CMK (cell line): ENCODE measurements at places on chromosomes 2 and 18.

- DNase-seq: no peak
Observed at GRCh38 chr2:151032741-151033191, 228.9 kb downstream of the RBM43 start.

DNA sequence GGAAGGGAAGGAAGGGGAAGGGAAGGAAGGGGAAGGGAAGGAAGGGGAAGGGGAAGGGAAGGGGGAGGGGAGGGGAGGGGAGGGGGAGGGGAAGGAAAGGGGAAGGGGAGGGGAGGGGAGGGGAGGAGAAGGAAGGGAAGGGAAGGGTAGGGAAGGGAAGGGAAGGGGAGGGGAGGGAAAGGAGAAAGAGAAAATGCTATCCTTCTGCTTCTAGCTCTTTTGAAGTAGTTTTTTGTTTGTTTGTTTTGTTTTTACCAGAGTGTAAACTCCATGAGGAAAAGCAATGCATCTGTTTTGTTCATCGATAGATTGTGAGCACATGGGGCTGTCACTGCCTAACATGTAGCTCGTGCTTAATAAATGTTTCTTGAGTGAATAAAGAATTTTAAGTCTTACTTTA, 1592.7 kb upstream of the ACVR2A start:
- no peak for DNase-seq

DNA sequence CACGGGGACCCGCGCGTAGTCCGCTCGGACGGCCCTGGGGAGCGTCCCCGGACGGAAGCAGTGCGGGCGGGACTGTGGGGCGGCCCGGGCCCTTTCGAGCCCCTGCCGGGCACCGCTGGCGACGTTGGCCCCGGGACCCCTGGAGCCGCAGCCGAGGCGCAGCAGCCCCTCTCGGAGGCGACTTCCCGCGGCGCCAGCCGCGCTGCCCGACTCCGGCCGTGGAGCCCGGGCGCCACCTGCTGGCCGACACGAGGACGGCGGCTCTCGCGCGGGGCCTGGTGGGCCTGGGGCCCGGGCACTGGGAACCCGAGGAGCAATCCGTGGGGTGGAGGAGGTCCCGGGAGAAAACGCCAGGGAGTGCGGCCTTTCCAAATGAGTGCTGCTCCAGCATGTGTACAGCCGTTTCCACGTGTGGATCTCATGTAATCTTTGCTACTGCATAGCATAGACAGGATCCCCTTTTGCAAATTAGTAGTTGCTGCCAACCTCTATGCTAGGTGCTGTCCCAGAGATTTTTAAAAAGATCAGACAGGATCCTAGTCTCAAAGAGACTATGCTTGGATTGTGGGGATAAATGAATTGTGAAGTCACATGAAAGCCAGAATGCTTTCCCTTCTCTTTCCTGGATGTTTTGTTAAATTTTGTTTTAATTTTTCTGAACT, 4.0 kb downstream of the ID2 start:
- no peak for DNase-seq

DNA sequence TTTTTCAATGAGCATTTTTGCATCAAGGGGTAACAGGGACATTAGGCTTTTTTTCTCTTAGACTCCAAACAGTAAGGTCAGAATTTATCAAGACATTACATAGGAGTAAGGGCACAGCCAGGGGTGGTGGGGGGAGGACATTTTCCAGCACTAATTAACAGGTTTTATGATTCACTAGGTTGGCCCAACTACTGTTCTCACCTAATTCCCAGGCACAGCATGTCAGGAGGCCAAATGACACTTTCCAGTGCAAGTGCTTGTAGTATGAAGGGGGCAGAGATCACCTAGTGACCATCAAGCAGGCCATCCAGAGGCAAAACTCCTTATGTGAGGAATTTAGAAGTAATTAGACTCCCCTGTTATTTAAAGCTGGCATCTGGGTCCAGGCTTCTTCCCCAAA, 3.9 kb upstream of the MBD2 start:
- no peak for DNase-seq

DNA sequence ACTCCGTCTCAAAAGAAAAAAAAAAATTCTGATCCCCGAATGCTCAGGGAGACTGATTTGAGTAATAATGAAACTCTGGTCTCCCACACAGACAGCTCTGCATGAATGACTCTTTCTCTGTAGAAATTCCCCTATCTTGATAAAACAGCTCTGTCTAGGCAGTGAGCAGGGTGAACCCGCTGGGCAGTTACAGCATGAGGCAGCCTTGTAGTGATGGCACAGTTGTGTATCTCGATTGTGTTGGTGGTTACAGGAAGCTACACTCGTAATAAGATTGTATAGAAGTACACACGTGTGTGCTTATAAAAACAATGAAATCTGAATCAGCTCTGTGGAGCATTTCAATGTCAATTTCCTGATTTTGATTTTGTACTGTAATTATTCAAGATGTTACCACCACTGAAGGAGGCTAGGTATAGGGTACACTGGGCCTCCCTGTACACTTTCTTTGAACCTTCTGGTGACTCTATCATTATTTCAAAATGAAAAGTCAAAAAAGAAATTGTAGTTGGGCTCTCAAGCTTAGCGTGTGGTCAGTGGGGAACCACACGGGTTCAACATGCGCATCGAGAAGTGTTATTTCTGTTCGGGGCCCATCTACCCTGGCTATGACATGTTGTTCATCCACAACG, 34.9 kb upstream of the ATP8B1 start:
- no peak for DNase-seq

- no peak for DNase-seq
Observed at GRCh38 chr18:10946058-10946457, 203.3 kb downstream of the PIEZO2 start.

DNA sequence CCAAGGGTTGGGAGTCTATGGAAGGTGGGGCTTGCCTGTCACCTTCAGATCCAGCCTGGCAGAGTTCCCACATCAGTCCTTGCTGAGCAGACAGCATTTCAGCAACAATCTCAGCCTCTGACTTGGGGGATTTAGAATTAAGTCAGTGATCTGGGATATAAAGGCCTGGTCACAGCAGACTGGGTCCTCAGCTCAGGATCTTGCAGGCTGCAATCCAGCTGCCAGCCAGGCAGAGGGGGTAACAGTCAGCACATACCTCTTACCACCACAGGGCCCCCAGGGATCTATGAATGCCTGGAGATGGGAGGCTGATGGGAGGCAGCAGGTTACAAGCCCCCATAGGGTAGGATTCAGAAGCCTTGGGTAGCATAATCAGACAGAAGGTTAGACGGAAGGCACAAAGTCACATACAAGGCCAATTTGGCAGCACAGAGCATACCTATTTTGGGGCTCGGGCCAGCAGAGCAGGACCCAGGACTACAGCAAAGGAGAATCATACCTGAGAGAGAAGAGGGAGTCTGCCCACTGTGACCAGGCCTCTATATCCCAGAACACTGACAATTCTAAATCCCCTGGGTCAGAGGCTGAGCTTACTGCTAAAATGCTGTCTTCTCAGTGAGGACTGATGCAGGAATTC, 163.5 kb downstream of the MTCL1 start:
- no peak for DNase-seq

- no peak for DNase-seq
Observed at GRCh38 chr18:3075491-3075890, 62.5 kb upstream of the LPIN2 start.

- no peak for DNase-seq
Observed at GRCh38 chr2:169118060-169118459, 48.7 kb downstream of the DHRS9 start.

- no peak for DNase-seq
Observed at GRCh38 chr2:54966837-54967236, 83.4 kb downstream of the RTN4 start.

- no peak for DNase-seq
Observed at GRCh38 chr2:159297042-159297707, 10.7 kb upstream of the WDSUB1 start.

DNA sequence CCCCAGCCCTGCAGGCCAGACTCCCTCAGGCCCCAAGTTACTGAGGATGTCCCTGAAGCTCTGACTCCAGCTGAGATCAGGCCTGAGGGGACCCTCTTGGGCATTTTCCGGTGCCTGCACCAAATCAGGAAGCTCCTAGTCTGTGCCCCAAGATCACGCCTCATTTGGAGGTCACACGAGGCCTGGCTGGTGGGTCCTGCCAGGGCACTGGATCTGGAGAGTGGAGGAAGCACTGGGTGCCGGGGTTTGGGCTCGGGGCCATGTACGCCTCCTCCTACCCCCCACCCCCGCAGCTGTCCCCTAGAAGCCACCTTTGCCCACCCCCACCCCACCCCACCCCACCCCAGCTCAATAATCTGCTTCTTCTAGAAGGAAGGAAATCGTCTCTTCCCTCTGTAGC, 16.2 kb downstream of the SH2D6 start:
- DNase-seq: no peak

GRCh38 chr18:63949068-63949737, at the start of gene HMSD:
HMSD (plus strand) TSS chr18:63949301; CDS start chr18:63953456, 4,155 bp downstream.
- DNase-seq: no peak

DNA sequence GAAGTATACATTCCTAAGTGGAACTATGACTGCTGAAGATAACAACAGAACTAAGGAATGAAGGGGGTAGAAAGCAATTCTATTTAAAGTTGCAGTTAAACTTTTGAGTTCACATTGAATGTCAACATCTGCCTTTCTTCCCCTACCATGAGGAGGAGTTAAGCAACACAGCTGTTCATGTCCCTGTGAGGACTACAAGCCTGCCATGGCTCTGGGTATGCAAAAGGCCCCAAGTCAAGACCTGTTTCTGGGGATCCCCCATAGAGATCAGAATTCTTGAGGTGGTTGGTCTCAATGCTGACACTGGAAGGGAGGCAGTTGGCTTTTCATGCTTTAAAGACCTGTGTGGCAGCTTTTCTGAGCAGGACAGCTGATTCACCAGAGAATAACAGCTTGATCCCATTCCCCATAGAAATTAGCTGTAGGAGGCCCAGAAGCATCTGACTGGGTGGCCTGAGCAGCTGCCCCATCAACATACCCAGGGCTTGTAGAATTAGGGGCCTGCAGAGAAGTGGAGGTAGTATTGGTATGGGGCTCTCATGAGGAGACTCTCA, 131.0 kb downstream of the SETBP1 start:
- no peak for DNase-seq

- DNase-seq: no peak
Observed at GRCh38 chr18:9786631-9787030, 78.5 kb downstream of the RAB31 start.

GRCh38 chr2:105437708-105438103, 38.9 kb upstream of the FHL2 start:
- DNase-seq: no peak

- DNase-seq: peak; percentile 45
Observed at GRCh38 chr2:205024822-205025518, 479.7 kb downstream of the PARD3B start.

- no peak for DNase-seq
Observed at GRCh38 chr2:42474765-42475454, 18.9 kb downstream of the KCNG3 start.

GRCh38 chr18:58882044-58882443, 17.4 kb downstream of the ZNF532 start:
- no peak for DNase-seq

GRCh38 chr2:85462322-85462721, 43.8 kb downstream of the SH2D6 start:
- DNase-seq: no peak

- DNase-seq: no peak
Observed at GRCh38 chr2:200482194-200482593, 27.7 kb downstream of the KCTD18 start.

DNA sequence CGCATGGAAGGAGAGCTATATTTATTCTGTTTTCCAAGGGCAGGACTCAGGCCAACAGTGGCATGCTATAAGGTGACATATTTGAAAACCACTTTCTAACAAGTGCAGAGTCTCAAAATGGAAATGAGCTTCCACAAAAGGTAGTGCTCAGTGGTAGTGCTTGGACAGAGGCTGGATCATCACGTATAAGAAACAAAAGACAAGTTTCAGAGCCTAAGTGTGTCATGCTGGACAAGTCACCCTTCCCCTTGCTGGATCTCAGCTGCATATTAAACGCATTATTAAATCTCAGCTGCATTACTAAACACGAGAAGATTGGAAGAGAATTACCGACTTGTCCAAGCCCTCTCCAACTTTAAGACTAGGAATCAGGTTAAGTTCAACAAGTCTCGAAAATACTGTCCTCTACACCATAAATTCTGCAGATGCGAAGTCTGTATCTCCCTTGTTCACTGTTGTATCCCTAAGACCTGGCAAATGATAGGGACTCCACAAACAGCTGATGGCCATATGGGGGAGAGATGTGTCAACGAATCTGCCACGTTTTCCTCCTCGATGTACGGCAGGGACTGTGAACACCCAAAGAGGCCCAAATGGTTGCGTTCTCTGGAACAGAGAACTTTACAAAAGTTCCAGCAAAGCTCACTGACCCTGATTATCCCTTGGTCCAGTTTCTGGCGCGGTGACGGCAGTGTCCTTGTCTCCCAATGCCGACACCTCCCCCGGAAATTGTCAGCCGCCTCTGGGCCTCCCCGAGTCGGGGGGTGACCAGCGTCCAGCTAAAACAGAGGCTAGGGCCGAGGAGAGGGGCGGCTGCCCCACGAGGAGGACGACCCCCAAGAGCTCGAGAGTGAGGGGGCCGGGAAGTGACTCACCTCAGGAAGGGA, 611 bp downstream of the NOL10 start:
- DNase-seq: peak; percentile 15

GRCh38 chr18:61503688-61504087, 170.5 kb downstream of the CDH20 start:
- DNase-seq: no peak

DNA sequence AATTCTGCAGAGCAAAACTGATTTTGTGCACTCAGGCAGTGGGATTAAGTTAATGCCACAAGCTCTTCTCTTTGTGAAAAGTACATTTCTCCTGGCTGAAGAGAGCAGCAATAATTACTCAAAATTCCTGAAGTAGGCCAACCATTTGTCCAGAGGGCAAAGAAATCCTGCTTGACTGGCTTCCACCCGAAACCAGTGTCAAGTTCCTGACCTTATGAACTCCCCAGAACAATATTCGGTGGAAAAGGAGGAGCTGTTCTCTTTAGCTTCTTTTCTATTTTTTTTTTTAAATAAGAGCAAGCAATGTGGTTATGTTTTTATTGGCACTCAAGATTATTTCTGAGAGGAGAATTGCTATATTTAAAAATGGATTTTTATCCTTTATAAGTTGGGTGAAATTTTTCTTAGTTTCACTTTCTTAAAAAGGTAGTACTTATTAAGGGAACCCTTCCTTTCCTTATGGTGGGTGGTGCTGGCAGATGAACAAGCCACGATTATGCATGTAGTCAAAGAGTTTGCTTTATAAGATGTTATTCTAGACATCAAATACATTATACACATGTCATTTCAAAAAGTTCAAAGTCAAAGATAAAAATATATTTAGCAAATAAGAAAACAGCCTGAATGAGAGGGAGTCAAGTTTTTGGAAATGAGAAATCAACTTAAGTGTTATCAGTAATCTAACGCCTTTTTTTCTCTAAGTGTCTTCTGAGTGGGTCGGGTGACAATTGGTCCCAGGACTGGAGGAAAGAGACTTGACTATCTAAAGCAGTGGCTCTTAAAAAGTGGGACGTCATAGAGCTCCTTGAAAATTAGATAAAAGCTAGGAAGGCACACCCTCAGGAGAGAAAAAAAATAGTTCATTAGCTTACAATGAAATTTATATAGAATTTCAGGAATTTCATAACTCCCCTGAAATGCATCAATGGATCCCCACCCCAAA, 194.5 kb downstream of the IKZF2 start:
- DNase-seq: no peak

- DNase-seq: no peak
Observed at GRCh38 chr18:25097057-25097456, 254.9 kb downstream of the ZNF521 start.
